ENCODE measurements at places on chromosomes 5 and 9.

GRCh38 chr5:81972492-81972783 lies 615 bp downstream of the ATG10 start:
- H3K27me3 ChIP-seq = no peaks in the 10 kb centered on the region
- no peaks in the 10 kb centered on the region for H3K36me3 ChIP-seq
- peak overlapping the region; percentile 99 for H3K27ac ChIP-seq
- peak overlapping the region; percentile 90 for H3K4me3 ChIP-seq
- H3K4me1 ChIP-seq = no peaks in the 10 kb centered on the region

- H3K36me3 ChIP-seq = no peaks in the 10 kb centered on the region
- H3K27me3 ChIP-seq = peaks cover 5% of the 10 kb centered on the region
- H3K4me3 ChIP-seq = no peak overlapping the region
- no peak for DNase-seq
- H3K27ac ChIP-seq = no peak overlapping the region
- H3K4me1 ChIP-seq = no peaks in the 10 kb centered on the region
These were observed 604.8 kb downstream of the BNC2 start for GRCh38 chr9:16265688-16266087.

- DNase-seq = peak; percentile 79
- H3K4me1 ChIP-seq = peaks cover 82% of the 10 kb centered on the region
- peak overlapping the region; percentile 84 for H3K4me3 ChIP-seq
These were observed 33.3 kb downstream of the TLE1 start for GRCh38 chr9:81656004-81656403.

- H3K36me3 ChIP-seq = no peaks in the 10 kb centered on the region
- H3K27ac ChIP-seq = no peak overlapping the region
- DNase-seq = no peak
- no peaks in the 10 kb centered on the region for H3K27me3 ChIP-seq
- no peaks in the 10 kb centered on the region for H3K4me1 ChIP-seq
- H3K4me3 ChIP-seq = no peak overlapping the region
These were observed 252.7 kb downstream of the EFNA5 start for GRCh38 chr5:107418071-107418470.

All from stimulated activated naive B cell treated with anti-CD40 and anti-IgM and Interleukin-4, amounts not matched to agents 10 μg/mL and 1 μg/mL and 100 μg/mL, for 72 hours (primary cell).